Hematopoietic multipotent progenitor cell treated with erythropoietin and hydrocortisone succinate and interleukin-3 and kit ligand, for 4 days (in vitro differentiated cells): ENCODE measurements at places on chromosomes 1 and 21.

DNA sequence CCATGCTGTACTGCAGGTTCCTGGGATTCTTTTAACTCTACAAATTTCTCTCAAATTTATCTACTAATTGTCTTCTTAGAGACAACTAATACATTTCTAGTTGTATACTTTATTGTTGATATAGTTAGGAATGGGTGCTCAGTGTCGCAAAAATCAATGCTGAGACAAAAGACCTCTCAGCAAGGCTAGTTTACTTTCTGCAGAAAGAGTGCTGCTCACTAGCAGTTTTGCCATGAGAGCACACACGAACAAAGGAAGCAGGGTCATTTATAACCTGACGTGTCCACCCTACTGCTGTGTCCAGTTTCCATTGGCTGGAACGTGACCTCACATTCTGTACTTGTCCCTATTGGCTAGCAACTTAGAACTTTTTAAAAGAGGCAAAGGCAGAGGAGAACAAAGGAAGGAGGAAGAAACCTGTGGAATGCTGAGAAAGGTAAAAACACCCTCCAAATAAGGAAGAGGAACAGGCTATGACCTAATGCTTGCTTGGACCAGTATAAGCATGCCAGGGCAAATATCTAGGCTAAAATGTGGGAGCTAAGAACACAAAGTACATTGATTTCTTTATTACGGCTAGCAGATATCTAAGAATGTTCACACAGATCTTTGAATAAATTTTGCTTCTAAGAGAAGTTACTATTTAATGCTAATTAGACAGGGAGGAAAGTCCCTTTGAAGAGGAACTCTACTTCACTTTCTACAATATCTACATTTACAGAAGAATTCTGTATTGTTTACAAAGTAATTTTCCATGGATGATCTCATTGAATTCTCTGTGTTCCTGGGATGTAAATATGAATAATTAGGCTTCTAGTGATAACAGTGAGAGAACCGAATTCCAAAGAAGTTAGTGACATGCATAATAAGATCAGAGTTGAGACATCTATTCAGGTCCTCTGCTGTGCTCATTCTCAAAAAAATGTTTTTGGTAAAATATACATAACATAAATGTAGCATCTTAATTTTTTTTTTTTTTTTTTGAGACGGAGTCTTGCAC, 86.0 kb upstream of the MAP10 start:
- DNase-seq, result no peak

- DNase-seq, result no peak
Observed at GRCh38 chr1:193156117-193156821, 30.1 kb downstream of the B3GALT2 start.

DNA sequence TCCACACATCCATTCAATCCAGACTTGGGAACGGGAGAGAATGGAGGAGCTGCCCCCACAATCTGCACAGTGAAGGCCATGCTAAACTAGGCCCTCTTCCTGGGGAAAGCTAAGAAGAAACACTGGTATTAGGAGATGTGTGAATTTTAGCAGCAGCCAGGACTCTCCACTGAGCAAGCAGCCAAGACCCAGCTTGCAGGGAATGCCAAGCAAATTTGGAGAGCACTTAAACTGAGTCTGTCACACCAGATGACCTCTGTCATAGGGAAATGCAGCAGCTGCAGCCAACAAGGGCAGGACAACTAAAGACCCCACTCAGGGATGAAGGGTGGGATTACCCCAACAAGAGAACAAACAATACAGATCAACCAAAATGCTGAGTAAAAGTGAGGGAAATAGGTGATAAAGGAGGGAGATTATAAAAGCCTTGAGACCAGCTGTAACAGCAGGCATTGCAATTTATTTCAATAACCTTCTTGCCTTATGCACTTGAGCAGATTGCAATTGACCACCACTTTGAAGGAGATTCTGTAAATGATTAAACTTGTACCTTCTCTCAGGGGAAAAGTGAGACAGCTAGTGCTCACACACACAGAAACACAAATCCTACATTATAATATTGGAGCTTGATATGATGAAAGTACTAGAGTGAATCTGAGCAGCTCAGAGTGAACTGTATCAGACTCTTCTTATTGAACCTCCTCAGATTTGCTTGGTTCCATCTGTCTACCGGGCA, 2.5 kb upstream of the CLCA1 start:
- DNase-seq, result no peak

GRCh38 chr1:191134796-191135195, 657.1 kb upstream of the BRINP3 start:
- no peak for DNase-seq
